ENCODE measurements at places on chromosomes 5 and 9. TPM values are rescaled to one million over a fixed set of nuclear protein-coding genes. Genes with fewer than 3 reads are reported as not detected.

- no peak for DNase-seq
- H3K4me3 ChIP-seq = no peak overlapping the region
- H3K27ac ChIP-seq = no peak overlapping the region
- no peaks in the 10 kb centered on the region for H3K27me3 ChIP-seq
- no peaks in the 10 kb centered on the region for H3K36me3 ChIP-seq
- no peaks in the 10 kb centered on the region for H3K4me1 ChIP-seq
Measured at GRCh38 chr5:134043793-134044792, 39.3 kb upstream of the VDAC1 start.

GRCh38 chr9:12849486-12850003, 74.7 kb downstream of the LURAP1L start:
- no peak for DNase-seq
- H3K4me1 ChIP-seq = no peaks in the 10 kb centered on the region
- H3K4me3 ChIP-seq = no peak overlapping the region
- H3K27ac ChIP-seq = no peak overlapping the region

GRCh38 chr9:97840521-97840920, 12.5 kb upstream of the FOXE1 start:
- H3K4me1 ChIP-seq = no peaks in the 10 kb centered on the region
- H3K27ac ChIP-seq = no peak overlapping the region
- no peaks in the 10 kb centered on the region for H3K36me3 ChIP-seq
- H3K4me3 ChIP-seq = no peak overlapping the region
- peaks cover 6% of the 10 kb centered on the region for H3K27me3 ChIP-seq

- H3K4me1 ChIP-seq = no peaks in the 10 kb centered on the region
- no peaks in the 10 kb centered on the region for H3K36me3 ChIP-seq
- DNase-seq = no peak
- no peaks in the 10 kb centered on the region for H3K27me3 ChIP-seq
- H3K27ac ChIP-seq = no peak overlapping the region
Measured at GRCh38 chr5:117246424-117246823, 671.8 kb upstream of the SEMA6A start.

DNA sequence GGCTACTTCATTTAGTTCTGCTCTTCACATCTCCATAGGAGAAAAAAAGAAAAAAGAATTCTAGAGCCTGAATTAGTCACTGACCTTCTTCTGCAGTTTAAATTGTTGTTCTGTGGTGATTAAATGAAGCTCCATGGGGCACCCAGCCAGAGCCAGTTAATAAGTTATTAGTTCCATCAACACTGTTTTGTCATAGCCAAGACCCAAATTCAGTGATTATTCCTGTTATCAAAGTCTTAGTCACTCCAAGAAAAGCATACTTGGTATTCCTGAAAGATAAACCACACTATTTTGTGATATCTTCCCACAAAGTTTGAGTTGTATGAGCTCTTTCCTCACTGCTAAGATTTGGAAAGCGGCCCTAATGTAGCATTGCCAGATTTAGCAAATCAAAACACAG, 134.8 kb upstream of the RGMB start:
- no peak overlapping the region for H3K27ac ChIP-seq
- no peak overlapping the region for H3K4me3 ChIP-seq
- H3K36me3 ChIP-seq = no peaks in the 10 kb centered on the region
- no peaks in the 10 kb centered on the region for H3K27me3 ChIP-seq
- H3K4me1 ChIP-seq = no peaks in the 10 kb centered on the region

DNA sequence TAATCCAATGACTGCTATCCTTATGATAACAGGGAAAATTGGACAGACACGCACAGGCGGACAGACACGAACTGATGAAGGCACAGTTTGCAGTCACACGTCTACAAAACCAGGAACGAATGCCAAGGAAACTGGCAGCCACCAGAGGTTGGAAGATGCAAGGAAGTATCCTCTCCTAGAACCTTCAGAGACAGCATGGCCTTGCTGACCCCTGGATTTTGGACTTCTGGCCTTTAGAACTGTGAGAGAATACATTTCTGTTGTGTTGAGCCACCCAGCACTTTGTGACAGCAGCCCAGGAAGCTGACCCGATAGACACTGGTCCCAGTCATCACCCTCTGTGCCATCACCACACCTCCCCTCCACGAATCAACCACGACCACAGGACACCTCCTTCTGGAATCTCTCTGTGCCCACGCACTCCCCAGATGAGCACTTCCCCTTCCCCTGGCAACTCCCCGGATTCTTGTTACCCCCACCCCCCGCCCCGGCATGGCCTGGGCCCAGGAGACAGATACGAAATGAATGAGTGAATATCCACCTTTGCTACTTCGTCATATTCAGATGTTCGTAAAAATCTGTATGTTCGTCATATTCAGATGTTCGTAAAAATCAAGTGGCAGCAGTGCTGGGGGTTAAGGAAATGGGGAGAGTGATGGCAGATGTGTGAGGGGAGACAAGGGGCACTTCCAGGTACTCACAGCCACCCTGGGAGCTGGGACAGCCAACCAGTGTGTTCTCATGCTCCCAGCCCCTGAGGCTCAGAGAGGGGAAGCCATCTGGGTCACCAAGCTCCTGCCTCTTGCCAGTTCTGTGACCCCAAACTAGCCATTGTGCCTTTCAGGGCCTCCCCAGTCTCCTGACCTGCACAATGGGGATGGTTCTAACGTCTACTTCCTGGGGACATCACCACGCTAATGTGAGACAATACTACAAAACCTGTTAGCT, 18.5 kb downstream of the GBGT1 start:
- no peaks in the 10 kb centered on the region for H3K27me3 ChIP-seq
- no peak overlapping the region for H3K4me3 ChIP-seq
- peaks cover 5% of the 10 kb centered on the region for H3K4me1 ChIP-seq
- DNase-seq = no peak
- peak overlapping the region; percentile 78 for H3K27ac ChIP-seq

- DNase-seq = no peak
- peaks cover 3% of the 10 kb centered on the region for H3K4me1 ChIP-seq
- H3K4me3 ChIP-seq = no peak overlapping the region
- H3K27ac ChIP-seq = no peak overlapping the region
Measured at GRCh38 chr9:136133191-136133958, 14.7 kb upstream of the TMEM250 start.

GRCh38 chr9:95979446-95979845, 104.0 kb downstream of the ERCC6L2 start:
- H3K36me3 ChIP-seq = no peaks in the 10 kb centered on the region
- H3K4me1 ChIP-seq = peaks cover 2% of the 10 kb centered on the region
- no peak overlapping the region for H3K27ac ChIP-seq
- H3K27me3 ChIP-seq = no peaks in the 10 kb centered on the region

DNA sequence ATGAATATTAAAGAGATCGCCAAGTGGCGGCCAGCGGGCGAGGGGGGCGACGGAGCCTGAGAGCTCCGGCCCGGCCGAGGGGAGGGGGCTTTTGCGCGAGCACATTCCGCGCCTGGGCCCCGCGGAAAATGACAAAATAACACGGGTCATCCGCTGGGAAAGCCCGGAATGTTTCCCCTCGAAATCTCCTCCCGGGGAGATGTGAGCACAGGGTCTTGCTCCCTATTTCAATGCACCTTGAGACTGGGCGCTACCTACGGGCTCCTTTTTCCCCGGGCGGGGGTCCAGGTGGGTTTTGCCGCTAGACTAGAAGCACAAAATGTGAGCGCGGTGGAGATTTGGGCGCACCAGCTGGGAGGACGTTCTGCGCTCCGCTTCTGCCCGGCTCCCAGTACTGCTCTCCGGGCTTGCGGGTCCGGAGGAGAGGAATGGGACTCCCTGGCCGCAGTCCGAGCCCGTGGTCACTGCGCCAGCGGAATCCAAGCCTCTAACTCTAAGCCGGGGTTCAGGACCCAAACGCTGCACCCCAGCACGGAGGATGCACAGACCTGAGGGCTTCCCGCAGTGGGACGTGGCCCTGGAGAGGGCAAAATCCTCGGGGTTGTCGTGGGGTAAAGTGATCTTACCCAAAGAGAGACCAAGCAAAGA, 2.8 kb upstream of the PRDM12 start:
- H3K4me3 ChIP-seq = no peak overlapping the region
- H3K4me1 ChIP-seq = peaks cover 23% of the 10 kb centered on the region
- H3K27ac ChIP-seq = no peak overlapping the region
- DNase-seq = no peak
- H3K36me3 ChIP-seq = no peaks in the 10 kb centered on the region

GRCh38 chr5:60445427-60445826, 254.5 kb downstream of the DEPDC1B start:
- H3K27ac ChIP-seq = no peak overlapping the region
- no peak for DNase-seq
- H3K4me3 ChIP-seq = no peak overlapping the region
- H3K36me3 ChIP-seq = no peaks in the 10 kb centered on the region

DNA sequence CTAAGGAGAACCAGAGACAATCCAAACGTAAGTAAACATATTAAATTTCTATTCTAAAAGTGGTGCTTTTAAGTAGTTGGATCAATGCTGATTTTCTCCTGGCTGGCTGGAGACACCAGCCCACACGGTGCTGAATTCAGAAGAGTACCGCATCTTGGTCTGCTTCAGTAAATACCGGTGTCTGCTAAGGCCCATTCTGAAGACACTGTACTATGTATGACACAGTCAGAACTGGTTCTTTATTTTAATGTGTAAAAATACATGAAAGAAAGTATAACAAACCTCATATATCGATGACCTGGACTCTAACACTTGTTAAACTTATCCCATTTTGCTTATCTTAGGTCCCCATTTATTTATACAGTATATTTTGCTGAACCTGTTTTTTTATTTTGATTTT, 32.8 kb downstream of the RAPGEF1 start:
- H3K27ac ChIP-seq = peak overlapping the region; percentile 72
- no peaks in the 10 kb centered on the region for H3K27me3 ChIP-seq
- H3K4me1 ChIP-seq = peaks cover 55% of the 10 kb centered on the region
- no peak overlapping the region for H3K4me3 ChIP-seq
- no peaks in the 10 kb centered on the region for H3K36me3 ChIP-seq

- H3K4me3 ChIP-seq = no peak overlapping the region
- no peaks in the 10 kb centered on the region for H3K27me3 ChIP-seq
- H3K4me1 ChIP-seq = no peaks in the 10 kb centered on the region
- no peaks in the 10 kb centered on the region for H3K36me3 ChIP-seq
- DNase-seq = no peak
Measured at GRCh38 chr5:144297081-144297480, 126.4 kb downstream of the KCTD16 start.

DNA sequence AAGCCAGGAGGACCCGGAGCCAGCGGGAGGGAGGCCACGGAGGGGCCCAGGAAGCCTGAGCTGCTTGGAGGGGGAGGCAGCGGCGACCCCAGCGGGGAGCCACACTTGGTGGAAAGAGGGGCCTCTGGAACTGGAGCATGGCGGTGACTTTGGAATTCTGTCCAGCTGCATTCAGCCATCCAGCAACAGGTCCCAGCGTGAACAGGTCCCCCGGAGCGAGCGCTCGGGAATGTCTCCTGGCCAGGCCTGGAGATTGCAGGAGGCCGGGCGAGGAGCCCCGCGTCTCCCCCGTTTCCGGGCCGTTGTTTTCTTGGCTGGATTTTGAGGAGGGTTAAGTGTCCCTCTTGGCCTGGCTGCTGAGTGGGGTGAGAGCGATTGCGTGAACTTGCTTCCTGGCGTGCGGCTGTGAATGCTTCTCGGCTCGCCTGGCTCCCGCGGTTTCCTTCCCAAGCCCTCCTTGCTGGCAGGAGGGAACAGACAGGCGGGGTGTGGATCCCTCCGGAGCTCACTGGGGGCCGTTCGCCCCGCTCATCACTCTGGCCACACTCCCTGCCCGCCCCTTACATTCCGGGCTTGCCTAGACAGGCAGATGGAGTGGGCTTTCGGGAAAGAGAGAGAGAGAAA, 125.3 kb upstream of the IRX4 start:
- H3K27ac ChIP-seq = no peak overlapping the region
- H3K27me3 ChIP-seq = no peaks in the 10 kb centered on the region
- H3K4me1 ChIP-seq = no peaks in the 10 kb centered on the region
- no peak for DNase-seq
- H3K36me3 ChIP-seq = no peaks in the 10 kb centered on the region

DNA sequence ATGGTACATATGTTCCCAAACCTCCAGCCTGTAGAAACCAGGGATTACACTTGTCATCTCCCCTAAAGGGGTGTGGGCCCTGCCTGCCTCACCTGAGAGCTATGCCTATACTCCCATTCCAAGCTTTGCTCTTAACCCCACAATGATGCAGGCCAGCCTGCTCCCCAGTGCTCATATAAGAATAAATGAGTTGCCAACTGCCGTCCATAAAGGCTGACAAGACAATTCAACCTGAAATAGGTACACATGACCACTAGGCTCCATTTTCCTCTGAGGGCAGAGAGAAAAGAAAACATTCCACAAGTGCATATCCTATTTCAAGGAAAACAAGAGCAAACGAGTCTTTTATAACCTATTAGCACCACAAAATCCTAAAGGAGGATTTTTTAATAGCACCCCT, 28.4 kb downstream of the SKP1 start:
- H3K4me1 ChIP-seq = peaks cover 9% of the 10 kb centered on the region
- no peaks in the 10 kb centered on the region for H3K27me3 ChIP-seq
- DNase-seq = peak; percentile 23
- peaks cover 10% of the 10 kb centered on the region for H3K36me3 ChIP-seq

DNA sequence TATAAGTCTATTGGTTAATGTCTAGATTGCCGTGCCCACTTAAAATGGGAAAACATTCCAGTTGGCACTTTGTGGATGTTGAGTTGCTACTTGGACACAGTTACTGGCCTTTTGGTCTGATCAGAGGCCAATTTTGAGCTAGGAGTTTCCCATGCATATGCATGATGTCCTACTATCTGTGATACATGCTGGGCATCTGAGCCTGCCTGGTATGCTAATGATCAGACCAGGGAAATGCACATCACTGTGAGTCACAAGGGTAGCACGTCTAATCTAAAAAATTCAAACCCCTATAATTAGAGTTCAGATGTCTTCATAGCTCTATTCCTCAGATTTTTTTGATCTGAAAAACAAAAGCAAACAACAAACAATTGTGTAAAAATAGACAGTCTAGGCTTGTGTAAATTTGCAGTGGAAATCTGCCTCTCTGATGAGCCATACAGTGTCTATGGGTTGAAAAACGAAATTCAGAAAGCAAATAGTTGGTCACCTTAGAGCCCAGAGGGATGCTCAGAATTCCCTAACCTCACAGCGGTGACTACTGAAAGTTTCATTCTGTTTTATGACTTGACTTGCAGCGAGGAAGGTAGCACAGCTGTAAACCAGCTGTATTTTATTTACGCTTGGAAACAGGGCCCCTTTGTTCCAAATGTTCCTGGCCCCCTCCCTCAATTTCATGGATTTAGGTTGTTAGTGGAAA, 37.3 kb downstream of the PALM2AKAP2 start:
- no peak overlapping the region for H3K4me3 ChIP-seq
- peaks cover 3% of the 10 kb centered on the region for H3K4me1 ChIP-seq
- H3K27ac ChIP-seq = peak overlapping the region; percentile 92
- no peaks in the 10 kb centered on the region for H3K36me3 ChIP-seq
- DNase-seq = no peak
- H3K27me3 ChIP-seq = no peaks in the 10 kb centered on the region

SOHLH1 gene
- not detected for total RNA-seq

NR2F1 gene
- 10.3 TPM for total RNA-seq

TMEFF1 gene
- not detected for total RNA-seq

PKD2L2 gene
- total RNA-seq = 0.08 TPM

IL7R gene
- 5.4 TPM for total RNA-seq

PFN3 gene
- not detected for total RNA-seq

SPOCK1 gene
- 0.17 TPM for total RNA-seq

MEIKIN gene
- total RNA-seq = 0.51 TPM

SLC25A2 gene
- 0.42 TPM for total RNA-seq

Data from liver (tissue), 10 donors.